GM23248 (cell line): ENCODE measurements at places on chromosomes 5 and 9. TPM values are rescaled to one million over a fixed set of nuclear protein-coding genes. Genes with fewer than 3 reads are reported as not detected.

DNA sequence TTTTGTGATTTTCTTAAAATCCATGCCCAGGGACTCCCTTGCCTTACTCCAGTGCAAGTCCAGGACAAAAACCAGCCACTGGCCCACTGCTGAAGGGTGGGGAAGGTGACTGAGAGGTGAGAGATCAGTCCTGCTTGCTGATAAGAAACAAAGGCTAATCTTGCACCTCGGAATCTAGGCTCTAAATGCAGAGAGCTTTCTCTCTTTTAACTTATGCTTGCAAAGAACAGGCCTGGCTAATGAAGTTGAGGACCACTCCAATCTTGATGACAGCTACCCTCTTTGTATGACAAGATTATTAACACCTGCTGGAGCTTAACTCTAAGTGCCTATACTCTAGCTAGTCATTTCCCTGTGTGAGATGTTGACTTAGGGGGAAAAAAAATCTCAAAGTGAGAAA is 8.8 kb downstream of the TLE1 start:
- no peak for DNase-seq
- H3K4me1 ChIP-seq, result peaks cover 7% of the 10 kb centered on the region; the same call in 1 of the 2 replicates
- 0 out of 2 replicates have a peak, but pooled peaks cover 4% of the 10 kb centered on the region for H3K36me3 ChIP-seq
- no peak overlapping the region for H3K27ac ChIP-seq
- H3K27me3 ChIP-seq, result no peaks in the 10 kb centered on the region
- H3K4me3 ChIP-seq, result no peak overlapping the region

Gene PRKAA1
- 33.8 and 35.5 TPM in 2 replicates for polyA plus RNA-seq

DNA sequence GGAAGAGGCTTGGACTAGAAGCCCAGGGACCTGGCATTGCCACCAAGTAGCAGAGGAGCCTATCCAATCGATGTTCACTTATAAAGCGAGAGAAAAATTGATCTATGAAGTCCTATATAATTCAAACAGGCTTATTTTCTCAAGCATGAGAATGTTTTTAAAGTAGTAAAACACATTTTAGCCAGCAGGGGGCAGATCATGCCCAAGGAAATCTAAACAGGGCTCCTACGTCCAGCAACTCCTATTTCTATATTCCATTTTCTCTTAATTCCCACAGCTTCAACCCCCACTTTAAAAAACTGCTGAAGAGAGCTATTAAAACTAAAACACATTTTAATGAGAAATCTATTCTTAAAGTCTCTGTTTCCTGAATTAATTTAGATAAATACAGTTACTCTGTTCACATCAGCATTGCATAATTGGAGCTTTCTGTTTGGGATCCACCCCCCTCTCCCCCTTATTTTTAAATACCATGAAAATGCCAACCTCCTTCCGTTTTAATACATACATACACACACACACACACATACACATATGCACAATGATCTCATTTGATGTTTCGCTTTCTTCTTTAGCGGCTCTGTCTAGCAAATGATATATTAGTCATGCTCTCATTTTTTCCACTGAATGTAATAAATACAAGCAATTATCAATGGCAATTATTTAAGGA is 144.9 kb downstream of the MYO10 start:
- no peaks in the 10 kb centered on the region for H3K27me3 ChIP-seq
- H3K36me3 ChIP-seq, result no peaks in the 10 kb centered on the region
- no peak overlapping the region for H3K4me3 ChIP-seq
- H3K27ac ChIP-seq, result 0 out of 2 replicates have a peak overlapping the region, but pooled peaks have one; percentile 2
- H3K4me1 ChIP-seq, result 0 out of 2 replicates have a peak, but pooled peaks cover 6% of the 10 kb centered on the region
- DNase-seq, result peak; percentile 70

Gene TXNDC8
- not detected in 2 replicates for polyA plus RNA-seq

Gene PTGR1
- 91.9 and 99.5 TPM in 2 replicates for polyA plus RNA-seq

GRCh38 chr9:18238254-18238653 is 235.7 kb upstream of the ADAMTSL1 start:
- no peaks in the 10 kb centered on the region for H3K36me3 ChIP-seq
- peak; percentile 86 for DNase-seq
- peaks cover 35% of the 10 kb centered on the region for H3K4me1 ChIP-seq
- H3K27ac ChIP-seq, result peak overlapping the region; percentile 81
- H3K27me3 ChIP-seq, result no peaks in the 10 kb centered on the region

Gene FOXD4
- 0.09 and 0.15 TPM in 2 replicates for polyA plus RNA-seq

GRCh38 chr9:73780916-73781315 is 629.3 kb downstream of the ANXA1 start:
- DNase-seq, result peak; percentile 79
- H3K36me3 ChIP-seq, result no peaks in the 10 kb centered on the region
- H3K4me3 ChIP-seq, result no peak overlapping the region
- H3K27ac ChIP-seq, result no peak overlapping the region
- H3K4me1 ChIP-seq, result no peaks in the 10 kb centered on the region
- H3K27me3 ChIP-seq, result no peaks in the 10 kb centered on the region

DNA sequence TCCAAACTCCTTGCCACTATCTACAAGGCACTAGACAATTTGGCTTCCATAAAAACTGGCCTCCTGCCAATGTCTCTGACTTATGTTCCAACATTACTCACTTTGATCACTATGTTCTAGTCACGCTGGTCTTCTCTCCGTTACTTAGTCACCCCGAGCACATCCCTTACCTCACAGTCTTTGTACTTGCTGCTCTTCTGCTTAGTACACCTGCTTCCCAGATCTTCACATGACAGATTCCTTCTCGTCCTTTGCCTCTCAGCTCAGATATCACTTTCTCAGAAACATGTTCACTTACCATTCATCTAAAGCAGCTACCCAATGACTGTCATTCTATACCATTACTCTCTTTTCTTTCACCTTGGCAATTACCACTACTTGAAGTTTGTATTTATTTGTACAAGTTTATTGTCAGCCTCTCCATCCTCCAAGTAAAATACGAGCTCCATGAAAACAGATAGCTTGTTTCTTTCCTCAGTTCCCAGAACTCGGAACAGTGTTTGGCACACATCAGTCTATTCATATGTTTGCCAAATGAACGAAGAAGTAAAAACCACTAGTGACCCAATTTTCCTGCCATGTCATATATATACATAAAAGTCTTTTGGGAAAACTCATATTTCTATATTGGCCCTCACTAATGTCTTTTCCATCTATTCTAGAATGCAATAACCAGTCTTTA is 5.9 kb upstream of the SLC22A5 start:
- H3K36me3 ChIP-seq, result no peaks in the 10 kb centered on the region
- H3K27ac ChIP-seq, result peak overlapping the region; percentile 66; the same call in 1 of the 2 replicates
- H3K4me1 ChIP-seq, result peaks cover 24% of the 10 kb centered on the region
- H3K4me3 ChIP-seq, result no peak overlapping the region
- DNase-seq, result peak; percentile 98
- H3K27me3 ChIP-seq, result no peaks in the 10 kb centered on the region

Gene TMEM174
- not detected in 2 replicates for polyA plus RNA-seq

GRCh38 chr5:103539376-103540330 is 22.9 kb downstream of the NUDT12 start:
- no peaks in the 10 kb centered on the region for H3K36me3 ChIP-seq
- no peak overlapping the region for H3K4me3 ChIP-seq
- no peak for DNase-seq
- H3K27ac ChIP-seq, result no peak overlapping the region
- no peaks in the 10 kb centered on the region; the same call in 1 of the 2 replicates for H3K4me1 ChIP-seq

GRCh38 chr5:120873083-120873482 is 409.0 kb downstream of the PRR16 start:
- H3K36me3 ChIP-seq, result no peaks in the 10 kb centered on the region
- no peak overlapping the region for H3K4me3 ChIP-seq
- H3K4me1 ChIP-seq, result 0 out of 2 replicates have a peak, but pooled peaks cover 10% of the 10 kb centered on the region
- no peak overlapping the region for H3K27ac ChIP-seq

DNA sequence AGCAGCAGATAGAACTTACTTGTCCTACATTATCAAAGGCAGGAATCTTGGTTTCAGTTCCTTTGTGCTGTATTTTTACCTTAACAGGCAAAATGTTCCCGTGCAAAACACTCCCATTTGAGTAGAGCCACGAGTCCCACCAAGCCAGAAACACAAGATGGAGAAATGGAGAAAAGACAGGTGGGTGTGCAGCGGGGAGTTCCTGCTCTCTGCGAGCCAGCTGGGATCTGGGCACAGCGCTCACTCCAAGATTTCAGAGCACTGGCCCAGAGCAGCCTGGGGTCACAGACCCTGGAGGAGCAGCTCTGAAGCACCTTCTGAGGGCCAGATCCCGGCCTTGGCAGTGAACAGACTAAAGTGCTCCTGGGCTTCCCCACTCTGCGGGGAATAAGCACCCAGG is 2.9 kb downstream of the UCK1 start:
- H3K36me3 ChIP-seq, result no peaks in the 10 kb centered on the region; the same call in 1 of the 2 replicates
- peaks cover 4% of the 10 kb centered on the region; the same call in 1 of the 2 replicates for H3K4me1 ChIP-seq
- no peak overlapping the region for H3K27ac ChIP-seq

Gene PLAC8L1
- 0.41 and 0.56 TPM in 2 replicates for polyA plus RNA-seq

DNA sequence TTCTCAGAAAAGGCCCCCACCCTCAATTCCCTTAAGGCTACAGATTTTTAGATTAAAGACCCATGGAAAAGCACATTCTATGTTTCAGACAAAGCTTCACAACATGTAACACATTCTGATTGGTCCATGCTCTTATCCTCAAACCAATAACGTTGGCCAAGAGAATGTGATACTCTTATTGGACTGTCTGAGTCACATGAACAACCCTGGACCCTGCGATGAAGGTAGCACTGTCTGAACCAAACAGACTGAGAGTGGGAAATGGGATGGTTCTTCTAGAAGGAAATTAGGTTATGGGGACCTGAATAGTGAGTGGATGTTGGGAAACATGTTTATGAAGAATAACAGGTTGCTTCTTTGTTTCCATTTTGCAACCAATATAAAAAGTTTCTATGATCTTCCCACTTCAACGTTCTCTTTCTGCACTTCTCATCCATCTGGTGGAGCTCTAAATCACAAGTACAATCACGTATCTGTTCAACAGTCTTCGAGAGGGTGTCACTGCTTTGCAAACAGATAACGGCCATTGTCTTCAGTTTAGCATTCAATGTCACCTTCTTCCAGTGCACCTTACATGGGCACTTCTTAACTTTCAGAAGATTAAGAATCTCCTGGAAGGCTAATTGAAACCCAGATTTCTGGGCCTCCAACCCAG is 81.6 kb downstream of the PTCH1 start:
- DNase-seq, result no peak
- no peak overlapping the region for H3K4me3 ChIP-seq
- no peaks in the 10 kb centered on the region for H3K36me3 ChIP-seq
- no peak overlapping the region for H3K27ac ChIP-seq
- no peaks in the 10 kb centered on the region for H3K4me1 ChIP-seq

Gene CAMK4
- 3.2 and 4.0 TPM in 2 replicates for polyA plus RNA-seq

DNA sequence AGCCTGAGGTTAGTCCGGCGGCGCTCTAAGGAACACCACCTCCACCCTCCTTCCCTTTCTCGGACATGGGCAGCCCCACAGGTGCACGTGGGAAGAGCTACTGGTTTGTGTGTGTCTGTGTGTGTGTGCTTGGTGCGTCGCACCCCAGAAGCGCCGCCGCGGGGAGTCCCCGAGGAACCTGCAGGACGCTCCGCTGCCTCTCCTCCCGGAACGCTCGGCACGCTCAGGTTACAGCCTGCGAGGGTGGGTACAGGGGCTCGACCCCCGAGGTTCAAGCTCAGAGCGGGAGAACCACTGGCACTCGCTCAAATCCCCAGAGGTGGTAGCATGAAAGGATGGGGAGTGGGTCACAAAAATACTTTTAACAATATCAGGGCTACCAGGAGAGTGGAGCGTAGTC is 2.0 kb downstream of the ASTN2 start:
- no peak overlapping the region for H3K4me3 ChIP-seq
- no peak for DNase-seq
- H3K27ac ChIP-seq, result no peak overlapping the region

- no peak overlapping the region for H3K4me3 ChIP-seq
- H3K27me3 ChIP-seq, result no peaks in the 10 kb centered on the region
- peak; percentile 68 for DNase-seq
- peak overlapping the region; percentile 41; the same call in 1 of the 2 replicates for H3K27ac ChIP-seq
Observed at GRCh38 chr9:87039809-87040392, 92.6 kb upstream of the GAS1 start.

Gene NUTM2F
- not detected in 2 replicates for polyA plus RNA-seq

- peak; percentile 75 for DNase-seq
- H3K4me1 ChIP-seq, result peaks cover 51% of the 10 kb centered on the region
- peak overlapping the region; percentile 35 for H3K4me3 ChIP-seq
- H3K27me3 ChIP-seq, result no peaks in the 10 kb centered on the region
- peak overlapping the region; percentile 71 for H3K27ac ChIP-seq
- no peaks in the 10 kb centered on the region for H3K36me3 ChIP-seq
Observed at GRCh38 chr5:33854733-33855151, 37.0 kb downstream of the ADAMTS12 start.

DNA sequence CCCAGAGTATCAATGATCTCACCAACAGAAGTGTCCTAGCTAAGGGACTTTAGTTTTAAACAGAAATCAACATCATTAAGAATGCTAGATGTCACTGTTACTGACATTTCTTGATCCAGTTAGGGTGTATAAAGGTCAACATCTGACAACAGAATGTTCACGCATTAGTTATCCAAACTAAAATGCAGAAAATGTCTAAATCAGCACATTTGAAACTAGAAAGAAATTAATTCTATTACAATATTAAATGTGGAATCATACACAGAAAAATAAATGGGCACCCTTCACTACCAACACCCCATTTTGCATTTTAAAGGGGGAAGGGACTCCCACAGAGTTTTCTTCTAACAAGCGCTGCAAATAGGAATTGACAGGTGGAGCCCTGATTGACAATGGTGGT is 24.5 kb downstream of the ELAVL2 start:
- DNase-seq, result no peak
- no peaks in the 10 kb centered on the region for H3K27me3 ChIP-seq
- H3K4me1 ChIP-seq, result no peaks in the 10 kb centered on the region
- no peak overlapping the region for H3K27ac ChIP-seq
- H3K36me3 ChIP-seq, result no peaks in the 10 kb centered on the region

DNA sequence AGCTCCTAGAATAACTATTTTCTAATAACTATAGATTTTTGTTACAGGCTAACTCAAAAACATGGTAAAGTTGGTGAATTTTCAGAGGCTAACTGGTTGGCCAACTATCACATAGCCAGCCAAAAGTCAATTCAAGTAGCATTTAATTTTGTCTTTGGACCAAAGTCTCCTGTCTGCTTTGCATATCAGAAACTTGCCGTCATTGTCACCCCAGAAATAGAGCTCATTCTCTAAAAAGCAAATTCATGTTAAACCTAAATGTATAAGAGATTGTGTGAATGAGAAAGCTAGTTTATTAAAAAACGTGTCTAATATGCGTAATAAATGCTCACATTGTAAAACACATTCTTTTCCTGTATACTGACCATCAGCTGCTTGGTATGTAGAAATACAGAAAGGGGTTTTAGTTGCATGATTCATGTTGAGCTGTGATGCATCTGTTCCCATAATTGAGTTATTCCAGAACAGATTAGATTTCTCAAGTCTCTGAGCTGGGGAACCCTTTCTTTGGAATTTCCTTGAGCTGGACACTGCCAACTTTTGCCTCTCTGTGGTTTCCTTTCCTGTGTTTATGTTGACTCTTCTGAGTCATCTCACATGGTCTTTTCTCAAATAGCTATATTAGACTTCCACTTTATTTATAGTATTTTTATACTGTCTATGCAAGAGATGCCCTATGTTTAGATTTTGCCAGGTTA is 7.3 kb downstream of the SRFBP1 start:
- H3K36me3 ChIP-seq, result no peaks in the 10 kb centered on the region
- no peaks in the 10 kb centered on the region for H3K27me3 ChIP-seq
- DNase-seq, result peak; percentile 97
- H3K4me1 ChIP-seq, result peaks cover 22% of the 10 kb centered on the region
- H3K27ac ChIP-seq, result peak overlapping the region; percentile 85

GRCh38 chr9:21357479-21358460 is 7.1 kb upstream of the IFNA6 start:
- DNase-seq, result peak; percentile 9
- H3K4me1 ChIP-seq, result no peaks in the 10 kb centered on the region
- peak overlapping the region; percentile 48 for H3K4me3 ChIP-seq
- H3K27ac ChIP-seq, result no peak overlapping the region
- peaks cover 39% of the 10 kb centered on the region for H3K27me3 ChIP-seq
- H3K36me3 ChIP-seq, result no peaks in the 10 kb centered on the region

GRCh38 chr9:93258419-93258817 is 74.5 kb downstream of the WNK2 start:
- H3K36me3 ChIP-seq, result no peaks in the 10 kb centered on the region
- no peaks in the 10 kb centered on the region for H3K27me3 ChIP-seq
- no peaks in the 10 kb centered on the region for H3K4me1 ChIP-seq
- H3K4me3 ChIP-seq, result no peak overlapping the region
- H3K27ac ChIP-seq, result no peak overlapping the region
